CD4-positive, alpha-beta T cell treated with Interleukin-21 for 1 hour (primary cell): ENCODE measurements at places on chromosomes 2 and 18.

DNA sequence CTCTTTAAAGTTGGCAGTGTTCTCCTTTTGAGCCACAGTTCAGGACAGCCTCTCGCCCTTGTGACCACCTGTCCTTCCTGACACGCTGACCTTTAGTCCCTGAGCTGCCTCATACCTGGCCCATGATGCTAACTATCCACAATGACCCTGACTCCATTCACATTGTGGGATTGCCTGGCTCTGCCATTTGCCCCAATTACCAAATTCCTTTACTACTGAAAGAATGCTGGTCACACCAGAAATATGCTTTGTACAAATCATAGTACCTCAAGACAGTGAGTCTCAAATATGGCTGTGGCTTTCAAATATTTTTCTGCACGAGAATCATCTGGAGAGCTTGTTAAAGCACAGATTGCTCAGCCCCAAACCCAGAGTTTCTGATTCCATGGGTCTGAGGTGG lies 54.2 kb downstream of the LTBP1 start:
- DNase-seq: no peak

- no peak for DNase-seq
Measured at GRCh38 chr2:182220335-182220734, 206.5 kb downstream of the PDE1A start.

- no peak for DNase-seq
Measured at GRCh38 chr18:63244607-63245006, 75.0 kb downstream of the BCL2 start.

- DNase-seq: no peak
Measured at GRCh38 chr2:32436150-32436549, 79.3 kb downstream of the BIRC6 start.

DNA sequence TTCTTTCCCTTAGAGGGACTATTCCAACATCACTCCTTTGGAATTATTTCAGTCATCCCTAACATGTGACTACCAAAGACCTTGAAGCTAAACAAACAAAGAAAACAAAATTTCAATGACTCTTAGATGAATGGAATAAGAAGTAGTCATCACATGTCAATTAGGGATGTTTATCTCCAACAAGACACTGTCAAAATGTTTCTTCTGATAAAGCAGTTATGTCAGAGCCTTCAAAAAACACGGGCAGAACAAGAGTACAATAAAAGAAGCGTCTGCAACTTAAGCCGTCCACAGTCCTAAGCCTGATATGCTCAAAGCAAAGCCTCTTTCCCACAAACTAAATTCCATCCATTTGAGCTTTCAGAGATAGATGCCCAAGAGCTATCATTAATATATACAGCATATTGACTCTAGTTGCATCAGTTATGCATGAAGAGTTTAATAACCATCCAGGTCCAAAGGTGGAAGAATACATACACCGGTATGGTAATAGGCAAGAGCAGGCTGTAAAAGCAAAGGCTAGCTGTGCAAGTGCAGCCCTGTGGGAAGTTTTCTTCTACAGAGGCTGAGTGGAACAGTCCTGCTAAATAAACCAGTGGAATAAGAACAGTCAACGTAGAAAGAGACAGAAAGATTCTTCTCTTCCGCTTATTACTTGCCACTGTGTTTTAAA lies 98.1 kb downstream of the ICA1L start:
- no peak for DNase-seq

DNA sequence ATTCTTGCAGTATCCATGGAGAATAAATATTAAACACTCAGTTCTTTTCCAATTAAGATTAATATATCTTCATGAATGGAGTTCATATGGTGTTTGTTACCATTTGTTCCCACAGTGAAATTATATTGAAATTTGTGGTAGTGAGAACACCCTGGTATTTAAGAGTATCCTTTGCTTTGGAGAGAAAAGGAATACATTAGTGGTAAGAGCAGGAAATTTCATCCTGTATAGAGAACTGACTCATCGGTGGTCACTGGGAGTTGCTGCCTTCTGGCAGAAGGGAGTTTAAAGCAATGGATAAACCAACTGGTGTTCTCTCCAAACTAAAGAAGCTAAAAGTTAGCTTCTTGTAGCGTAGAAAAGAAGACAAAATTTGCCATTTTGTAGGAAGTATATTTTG lies 107.3 kb downstream of the MYO1B start:
- DNase-seq: no peak

- DNase-seq: no peak
Measured at GRCh38 chr2:240143276-240143675, 2.8 kb upstream of the OTOS start.

DNA sequence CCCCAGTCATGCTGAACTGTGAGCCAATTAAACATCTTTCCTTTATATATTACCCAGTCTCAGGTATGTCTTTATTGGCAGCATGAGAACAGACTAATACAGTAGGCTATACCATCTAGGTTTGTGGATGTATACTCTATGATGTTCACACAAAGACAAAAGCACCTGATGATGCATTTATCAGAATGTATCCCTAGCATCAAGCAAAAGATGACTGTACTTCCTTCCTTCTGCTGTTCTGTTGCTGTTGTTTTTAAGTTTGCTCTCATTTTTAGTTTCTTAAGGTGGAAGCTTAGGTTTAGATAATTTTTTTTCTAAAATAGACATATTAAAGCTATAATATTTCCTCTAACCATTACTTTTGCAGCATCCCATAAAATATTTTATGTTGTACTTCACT lies 12.4 kb downstream of the ZSCAN30 start:
- DNase-seq: no peak

DNA sequence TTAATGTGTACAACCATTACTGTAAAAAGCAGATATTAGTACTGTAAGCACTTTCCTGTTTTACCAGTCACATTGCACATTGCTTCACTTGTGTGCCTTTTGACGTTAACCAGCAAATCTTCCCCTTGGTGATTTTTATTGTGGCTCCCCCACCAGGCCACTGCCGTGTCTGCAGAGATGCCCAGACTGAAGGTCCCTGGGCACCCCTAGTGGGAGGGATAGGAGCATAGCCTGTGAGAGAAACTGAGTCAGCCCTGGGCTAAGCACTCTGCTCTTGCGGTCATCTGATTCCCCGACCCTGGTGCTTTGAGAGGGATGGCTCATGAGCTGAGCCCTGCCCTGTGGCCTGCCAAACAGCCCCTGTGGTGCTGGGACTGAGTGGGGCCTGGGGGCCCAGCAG lies 73.4 kb downstream of the INPP4A start:
- DNase-seq: peak; percentile 67

GRCh38 chr2:68031542-68032160 lies 31.2 kb downstream of the C1D start:
- DNase-seq: peak; percentile 39

DNA sequence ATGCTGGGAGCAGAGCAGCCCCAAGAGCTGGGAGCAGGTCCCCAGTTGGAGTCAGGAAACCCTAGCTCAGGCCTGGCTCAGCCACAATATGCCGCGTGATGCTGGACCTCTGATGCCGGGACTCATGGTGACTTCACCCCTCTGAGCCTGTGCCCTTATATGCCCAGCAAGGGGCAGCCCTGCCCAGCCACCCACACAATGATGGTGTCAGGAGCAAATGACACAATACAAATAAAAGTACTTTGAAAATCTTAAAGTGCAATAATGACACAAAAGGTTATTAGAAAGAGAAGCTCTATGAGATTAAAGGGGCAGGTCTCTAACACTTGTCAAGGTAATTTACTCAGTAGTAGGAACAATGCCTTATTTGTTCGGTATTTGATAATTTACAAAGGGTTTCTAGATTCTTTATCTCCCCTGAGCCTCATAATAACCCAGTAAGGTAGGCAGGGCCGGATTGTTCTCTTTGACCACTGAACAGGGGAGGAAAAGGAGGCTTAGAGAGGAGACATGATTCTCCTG lies 18.3 kb upstream of the KIF3C start:
- DNase-seq: no peak

DNA sequence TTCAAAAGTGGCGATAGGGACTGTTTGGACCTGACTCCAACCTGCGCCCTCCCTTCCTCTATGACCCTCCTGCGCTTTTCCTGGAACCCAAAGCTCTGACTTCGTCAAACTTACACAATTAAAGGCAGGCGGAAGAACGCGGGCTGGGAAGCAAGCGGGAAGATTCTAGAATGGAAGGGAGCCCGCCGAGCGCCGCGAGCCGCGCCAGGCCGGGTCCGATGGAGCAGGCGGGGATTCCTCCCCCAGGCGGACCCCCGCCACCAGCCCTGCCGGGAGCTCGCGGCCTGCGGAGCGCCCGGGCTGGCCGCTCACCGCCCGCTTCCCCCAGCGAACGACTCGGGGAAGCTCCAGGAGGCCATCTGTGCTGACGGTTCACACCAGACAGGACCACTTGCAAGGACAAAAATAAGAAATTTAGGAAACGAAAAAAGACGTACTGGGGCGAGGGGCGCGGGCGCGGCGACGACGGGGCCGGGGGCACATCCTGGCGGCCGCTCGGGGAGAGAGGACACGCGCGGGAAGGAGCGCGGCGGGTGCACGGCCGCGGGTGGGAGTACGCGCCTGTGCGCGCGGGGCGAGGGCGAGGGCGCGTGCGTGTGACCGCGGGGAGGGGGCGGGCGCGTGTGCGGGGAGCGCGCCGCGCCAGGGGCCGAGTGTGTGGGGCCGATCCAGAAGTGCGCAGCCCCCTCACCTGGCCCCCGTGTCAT lies 1.1 kb upstream of the SALL3 start:
- no peak for DNase-seq

DNA sequence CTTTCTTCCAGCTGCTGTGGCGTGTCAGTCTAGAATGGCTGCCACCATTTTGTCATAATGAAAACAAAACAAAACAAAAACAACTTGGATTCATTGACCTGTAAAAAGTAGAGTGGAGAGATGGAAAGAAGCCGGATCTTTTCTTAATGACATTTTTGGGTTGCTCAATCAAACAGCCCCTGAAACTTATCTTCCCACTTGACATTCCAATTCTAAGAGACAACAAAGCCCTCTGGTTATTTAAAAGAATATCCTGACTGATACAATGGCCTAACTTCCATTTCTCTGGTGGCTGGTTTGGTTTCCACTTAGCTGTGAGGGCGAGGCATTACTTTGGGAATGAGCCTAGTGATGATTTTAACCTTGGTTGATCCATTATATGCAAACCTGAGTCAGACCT lies 123.7 kb downstream of the AQP4 start:
- no peak for DNase-seq

DNA sequence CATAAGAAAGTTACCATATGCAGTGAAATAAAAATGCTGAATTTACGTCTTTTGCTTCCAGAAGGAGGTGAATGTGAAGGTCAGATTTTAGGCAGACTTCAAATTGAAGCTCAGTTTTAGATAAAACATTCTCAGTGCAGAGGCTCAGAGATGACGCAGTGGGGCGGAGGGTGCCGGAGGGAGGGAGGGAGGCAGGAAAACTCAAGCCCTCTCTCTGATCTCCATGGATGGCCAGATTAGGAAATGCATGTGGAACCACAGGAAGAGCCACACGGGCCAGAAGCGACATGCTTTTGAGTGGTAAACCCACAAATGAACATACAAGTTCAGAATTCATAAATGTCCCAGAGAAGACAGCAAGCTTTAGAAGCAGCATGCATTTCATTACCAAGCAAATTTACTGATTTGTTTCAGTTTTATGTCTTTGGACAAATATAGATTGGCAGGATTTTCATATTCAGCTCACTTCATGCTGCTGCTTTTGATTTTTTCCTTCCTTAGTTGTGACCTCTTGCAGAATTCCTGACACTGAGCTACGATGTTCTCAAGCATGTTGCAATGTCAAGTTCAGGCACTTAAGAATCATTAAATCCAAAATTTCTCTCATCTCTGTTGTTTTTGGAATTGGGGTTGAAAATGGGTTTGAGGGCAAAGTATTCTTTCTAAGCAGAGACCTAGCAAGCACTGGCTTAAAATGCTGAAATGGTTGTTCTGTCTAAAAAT lies 29.7 kb upstream of the APCDD1 start:
- DNase-seq: no peak

DNA sequence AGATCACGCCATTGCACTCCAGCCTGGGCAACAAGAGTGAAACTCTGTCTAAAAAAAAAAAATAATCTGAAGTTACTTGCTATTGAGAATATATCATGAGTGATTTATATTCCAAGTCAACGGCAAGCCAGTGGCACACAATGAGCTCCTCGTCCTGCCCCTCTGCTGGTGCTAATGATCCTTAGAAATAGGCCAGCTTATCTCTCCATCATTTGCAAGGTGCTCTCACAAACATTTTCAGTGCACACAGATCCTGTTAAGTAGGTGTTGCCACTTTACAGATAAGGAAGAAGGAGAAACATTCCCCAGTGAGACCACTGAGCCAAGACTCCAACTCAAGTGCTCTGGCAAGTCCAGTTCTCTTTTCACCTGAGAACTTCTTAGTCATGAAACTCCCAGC lies 91.3 kb upstream of the GPR45 start:
- no peak for DNase-seq

GRCh38 chr2:189287982-189288521 lies 108.5 kb upstream of the COL5A2 start:
- peak; percentile 39 for DNase-seq

DNA sequence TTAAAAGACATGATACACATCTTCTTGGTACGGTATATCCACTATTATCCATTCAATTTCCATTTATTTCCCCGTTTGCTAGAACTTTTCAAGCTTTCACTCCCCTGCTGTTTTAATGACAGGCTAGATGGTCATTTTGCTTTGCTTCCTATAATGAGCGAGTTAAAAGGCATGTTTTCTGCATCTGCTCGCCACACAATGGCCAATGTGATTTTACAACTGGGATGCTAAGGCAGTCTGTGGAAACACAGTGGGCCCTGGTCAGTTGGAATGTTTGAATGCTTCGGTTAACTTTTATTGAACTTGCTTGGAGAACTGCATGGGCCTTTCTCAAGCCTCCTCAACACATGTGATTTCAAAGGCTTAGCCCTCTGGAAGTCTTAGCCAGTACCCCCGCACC lies 48.4 kb upstream of the TNP1 start:
- no peak for DNase-seq

GRCh38 chr2:238874330-238875050 lies 26.6 kb downstream of the TWIST2 start:
- DNase-seq: no peak

DNA sequence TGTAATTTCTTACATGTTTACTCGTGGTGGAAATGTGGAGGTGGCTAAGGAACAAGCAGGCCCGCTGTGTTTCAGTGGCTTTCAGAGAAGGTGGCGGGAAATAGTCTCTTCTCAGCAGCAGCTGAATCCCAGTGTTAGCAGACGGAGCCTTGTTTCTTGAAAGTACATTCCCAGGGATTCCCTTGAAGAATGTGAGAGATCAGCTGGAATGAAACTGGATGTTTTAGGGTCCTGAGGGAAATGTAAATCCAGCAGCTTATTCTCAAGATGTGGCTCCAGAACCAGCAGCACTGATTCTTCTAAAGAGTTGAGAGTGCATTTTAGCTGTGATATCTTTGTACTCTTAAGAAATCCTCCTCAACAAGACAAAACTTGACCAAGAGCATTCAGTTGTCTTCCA lies 59.1 kb downstream of the CDC42EP3 start:
- no peak for DNase-seq

- no peak for DNase-seq
Measured at GRCh38 chr2:68222287-68222686, 30.0 kb downstream of the PPP3R1 start.

GRCh38 chr2:2033691-2034090 lies 289.4 kb upstream of the PXDN start:
- DNase-seq: no peak

- no peak for DNase-seq
Measured at GRCh38 chr2:46914578-46915230, 902 bp downstream of the MCFD2 start.

GRCh38 chr2:230444832-230445231 lies 28.8 kb downstream of the SP100 start:
- DNase-seq: no peak

GRCh38 chr18:44458777-44459176 lies 221.9 kb upstream of the SETBP1 start:
- DNase-seq: no peak

GRCh38 chr2:238801791-238802190 lies 46.1 kb upstream of the TWIST2 start:
- no peak for DNase-seq

- DNase-seq: no peak
Measured at GRCh38 chr2:221962186-221962585, 336.6 kb downstream of the PAX3 start.
